ENCODE measurements at places on chromosomes 11 and 22. TPM values are rescaled to one million over a fixed set of nuclear protein-coding genes. Genes with fewer than 3 reads are reported as not detected.

Gene MACROD1
- 22.6 TPM for total RNA-seq

Gene OR51B2
- not detected for total RNA-seq

Gene DRD2
- total RNA-seq = not detected

Gene PYGM
- not detected for total RNA-seq

Gene OR5I1
- not detected for total RNA-seq

Gene LINC01488
- 0.05 TPM for total RNA-seq

Gene HTR3A
- total RNA-seq = not detected
